ENCODE measurements at places on chromosomes 5 and 9.

GRCh38 chr9:126678989-126679388 is 65.3 kb downstream of the LMX1B start:
- peak; percentile 15 for DNase-seq

DNA sequence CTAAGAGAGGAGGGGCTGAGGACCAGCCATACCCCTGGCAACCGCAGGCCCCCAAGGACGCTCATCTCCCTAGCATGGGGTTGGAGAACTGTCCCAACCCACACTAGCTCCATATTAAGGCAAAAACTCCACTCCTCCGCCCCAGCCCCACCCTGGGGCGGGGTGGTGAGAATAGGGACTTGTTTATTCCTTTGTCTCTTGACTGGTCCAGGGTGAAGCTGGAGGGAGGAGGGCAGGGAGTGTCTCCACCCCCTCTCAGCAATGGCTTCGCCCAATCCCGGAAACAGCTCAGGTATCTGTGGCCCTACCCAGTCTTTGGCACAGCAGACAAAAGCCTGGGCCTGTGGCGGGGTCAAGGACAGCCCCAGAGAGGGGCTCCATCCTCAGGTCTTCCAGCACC is 16.9 kb downstream of the PRRX2 start:
- no peak for DNase-seq

GRCh38 chr5:56649569-56649968 is 165.8 kb upstream of the MAP3K1 start:
- no peak for DNase-seq

DNA sequence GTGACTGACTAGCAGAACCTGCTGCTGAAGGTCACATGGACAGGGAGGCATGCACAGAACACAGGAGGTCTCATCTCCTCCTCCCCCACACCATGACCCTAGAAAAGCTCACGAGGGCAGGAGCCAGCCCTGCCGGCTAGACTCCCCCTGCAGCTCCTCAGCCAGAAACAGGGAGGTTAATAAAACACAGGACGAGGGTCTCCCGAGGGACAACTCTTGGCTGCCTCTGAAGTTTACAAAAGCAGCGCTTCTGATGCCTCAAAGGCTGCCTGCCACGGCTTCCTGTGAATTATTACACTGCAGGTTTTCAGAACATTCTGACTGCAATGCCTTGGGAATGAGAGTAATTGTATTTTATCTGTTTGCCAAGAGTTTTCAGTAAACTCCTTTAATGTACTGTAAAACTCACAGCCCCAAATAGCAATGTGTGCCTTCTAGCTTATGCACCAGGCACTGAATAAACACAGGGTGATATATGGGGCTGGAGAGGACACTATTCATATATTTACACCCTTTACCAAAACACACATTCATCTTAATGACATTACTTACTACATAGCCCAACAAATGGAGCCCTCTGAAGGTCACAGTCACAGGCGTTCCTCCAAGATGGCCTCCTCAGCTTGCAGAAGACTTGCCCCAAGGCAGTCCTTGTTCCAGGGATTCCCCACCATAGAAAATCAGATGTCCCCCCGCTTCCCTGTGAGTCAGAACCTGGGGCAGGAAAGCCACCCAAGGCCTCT is 83.7 kb downstream of the C5orf15 start:
- DNase-seq: no peak

DNA sequence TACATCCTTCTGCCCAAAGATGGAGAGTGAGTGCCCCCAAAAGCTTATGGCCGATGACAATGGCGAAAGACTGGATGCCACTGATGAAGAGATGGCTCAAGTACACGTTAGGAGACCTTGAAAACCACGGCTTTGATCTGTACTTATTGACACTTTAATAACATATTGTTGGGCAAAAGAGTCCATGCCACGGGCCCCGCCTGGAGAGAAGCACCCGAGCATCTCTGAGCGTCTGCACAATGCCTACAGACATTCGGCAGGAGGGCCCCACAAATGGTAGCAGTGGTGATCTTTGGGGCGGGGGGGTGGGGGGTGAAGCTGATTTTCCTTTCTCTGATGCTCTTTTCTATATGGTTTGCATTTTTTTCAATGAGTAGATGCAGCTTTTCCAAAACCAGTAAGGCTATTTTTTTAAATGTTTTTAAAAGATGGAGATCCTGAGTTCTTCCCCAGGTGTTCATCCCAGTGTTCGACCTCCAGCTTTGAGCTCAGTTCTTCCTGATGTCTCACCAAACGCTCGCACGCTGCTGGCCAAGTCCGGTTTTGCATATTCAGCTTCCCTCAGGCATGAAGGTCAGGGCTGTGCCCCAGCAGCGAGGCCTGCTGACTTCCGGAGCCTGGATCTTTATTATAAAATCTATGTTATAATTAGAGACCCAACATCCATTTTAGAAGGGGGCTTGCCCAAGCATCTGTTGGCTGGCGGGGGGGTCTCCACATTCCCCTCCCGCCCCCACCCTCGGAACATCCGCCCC is 34.3 kb upstream of the BARHL1 start:
- no peak for DNase-seq

- DNase-seq: no peak
Measured at GRCh38 chr9:126485662-126486061, 128.1 kb upstream of the LMX1B start.

GRCh38 chr5:21810737-21811316 is 1042.3 kb downstream of the CDH12 start:
- DNase-seq: peak; percentile 0

GRCh38 chr5:10662661-10663488 is 98.2 kb downstream of the DAP start:
- DNase-seq: no peak

DNA sequence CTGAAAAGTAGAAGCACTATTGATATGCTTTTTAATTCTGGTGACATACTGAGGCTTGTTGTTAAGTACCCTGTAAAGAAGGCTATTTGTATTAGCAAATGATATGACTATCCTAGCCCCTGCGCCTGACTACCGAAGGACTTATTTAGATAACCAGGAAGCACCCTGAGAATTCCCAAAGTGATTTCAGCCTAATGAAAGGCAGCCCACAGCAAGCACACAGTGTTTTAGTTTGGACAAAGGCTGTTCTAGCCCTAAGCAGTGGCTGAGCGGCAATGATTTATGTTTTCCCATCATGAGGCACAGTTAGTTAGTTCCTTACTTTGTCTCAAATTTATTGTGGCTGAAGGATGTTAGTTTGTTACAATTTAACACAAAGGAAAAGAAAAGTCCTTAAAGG is 235.3 kb downstream of the KCTD16 start:
- DNase-seq: no peak

DNA sequence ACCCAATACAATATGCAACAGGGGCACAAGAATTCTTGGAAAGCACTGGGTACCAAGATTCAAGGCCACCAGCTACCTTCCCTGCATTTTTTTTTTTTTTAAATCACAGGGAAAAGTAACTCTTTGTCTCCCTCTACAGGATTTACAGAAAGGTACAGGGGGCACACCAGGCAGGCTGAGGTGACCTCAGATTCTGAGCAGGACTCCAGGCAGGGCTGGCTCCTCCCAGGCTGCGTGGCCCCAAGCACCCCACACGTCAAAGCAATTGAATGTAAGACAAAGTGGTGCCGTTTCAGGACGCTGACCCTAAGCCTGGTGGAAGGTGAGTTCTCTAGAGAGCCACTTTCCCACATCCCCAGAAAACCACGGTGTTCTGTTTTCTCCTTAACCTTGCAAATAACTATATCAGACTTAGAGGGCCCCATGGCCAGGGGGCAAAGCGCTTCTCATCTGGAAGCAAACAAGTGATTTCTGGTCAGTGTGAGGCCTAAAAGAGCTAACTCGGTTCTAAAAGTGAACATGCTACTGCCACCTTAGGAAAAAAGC is 222.6 kb downstream of the ROR2 start:
- DNase-seq: peak; percentile 57

GRCh38 chr5:123559434-123559775 is 47.4 kb downstream of the CSNK1G3 start:
- no peak for DNase-seq

- no peak for DNase-seq
Measured at GRCh38 chr5:68261169-68261568, 45.6 kb downstream of the PIK3R1 start.

DNA sequence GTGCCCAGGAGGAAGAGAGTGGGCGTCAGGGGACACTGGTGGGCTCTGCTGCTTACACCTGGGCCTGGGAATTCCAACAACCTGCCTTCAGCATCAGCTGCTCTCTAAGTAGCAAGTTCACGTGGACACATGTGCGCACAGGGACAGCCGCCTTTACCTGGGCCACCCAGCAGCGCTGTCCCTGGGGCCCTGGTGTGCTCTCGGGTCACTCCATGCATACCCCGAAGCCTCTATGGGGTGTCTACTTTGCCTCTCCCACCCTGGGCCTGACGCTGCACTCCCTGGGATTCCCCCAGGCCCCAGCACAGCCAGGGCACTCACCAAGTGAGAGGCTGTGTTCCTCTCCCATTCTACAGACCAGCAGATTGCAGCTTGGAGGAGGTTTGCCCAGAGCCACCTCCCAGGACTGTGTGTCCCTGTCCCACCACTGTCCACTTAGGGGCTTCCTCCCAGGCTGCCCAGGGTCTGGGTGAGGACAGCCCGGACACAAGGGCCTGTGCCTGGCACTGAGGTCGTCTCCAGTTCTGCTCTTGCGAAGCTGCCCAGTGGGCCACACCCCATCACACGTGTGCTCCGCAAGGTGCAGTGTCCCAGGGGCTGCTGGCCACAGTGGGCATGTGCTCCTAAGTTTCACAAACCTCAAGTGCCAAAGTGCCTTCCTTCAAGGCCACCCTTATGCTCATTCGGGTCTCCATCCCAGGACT is 5.9 kb downstream of the NINJ1 start:
- DNase-seq: no peak

Data from activated CD4-positive, alpha-beta T cell treated with anti-CD3 and anti-CD28 coated beads, Interleukin-2, Interleukin-4, amounts not matched to agents 100 ng/mL and 50 ng/mL, durations not matched to agents 16 hours and 8 hours (primary cell).